Activated T-helper 1 cell treated with anti-CD3 and anti-CD28 coated beads, Interleukin-2, amount 50 U/mL, for 16 hours (primary cell): ENCODE measurements at places on chromosomes 2 and 18.

DNA sequence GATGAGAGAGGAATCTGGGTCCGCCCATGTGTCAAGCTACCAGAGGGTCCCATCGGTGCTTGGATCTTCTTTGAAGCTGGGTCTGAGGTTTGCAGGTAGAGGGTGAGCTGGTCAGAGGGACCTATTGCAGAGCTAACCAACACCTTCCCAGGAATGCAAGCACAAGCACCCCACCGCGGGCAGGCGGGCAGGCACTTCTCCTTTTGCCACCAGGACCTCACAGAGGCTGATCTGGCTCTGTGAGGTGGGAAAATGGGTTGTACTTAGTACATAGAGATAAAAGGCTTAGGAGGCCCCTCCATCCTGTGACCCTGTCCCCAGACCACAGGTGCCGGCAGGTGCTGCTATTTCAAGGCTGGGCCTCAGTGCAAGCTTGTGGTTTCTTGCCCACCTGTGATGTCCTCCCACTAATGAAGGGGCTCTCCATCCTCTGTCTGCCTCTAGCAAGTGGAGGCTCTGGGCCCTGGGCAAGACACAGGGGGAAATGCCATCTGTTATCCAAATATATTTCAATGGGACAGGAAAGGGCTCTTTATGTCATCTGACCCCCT, 31.4 kb upstream of the IL37 start:
- DNase-seq = no peak

- no peak for DNase-seq
These were observed 155.2 kb downstream of the TWIST2 start for GRCh38 chr2:239002954-239003623.

GRCh38 chr2:178891959-178892485, 84.8 kb upstream of the TTN start:
- DNase-seq = no peak

DNA sequence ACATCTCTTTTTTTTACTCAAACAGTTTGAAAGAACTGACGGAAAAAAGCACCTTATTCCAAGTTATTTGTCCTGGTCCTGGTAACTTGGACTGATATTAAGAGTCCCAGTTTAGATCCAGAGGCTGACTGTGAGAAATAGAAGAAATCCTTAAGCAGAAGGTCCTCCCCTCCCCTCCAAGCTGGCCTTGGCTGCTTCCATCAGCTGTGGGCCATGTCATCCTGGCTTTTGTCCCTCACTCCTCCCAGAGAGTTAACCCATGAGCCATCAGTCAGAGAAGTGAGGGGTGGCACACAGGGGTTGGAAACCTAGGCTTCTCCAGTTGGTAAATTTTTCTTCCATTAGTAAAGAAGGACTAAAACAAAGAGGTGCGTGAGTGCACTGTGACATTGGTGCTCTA, 9.7 kb upstream of the NAPG start:
- DNase-seq = no peak

GRCh38 chr2:27159271-27159670, 10.5 kb downstream of the TCF23 start:
- no peak for DNase-seq

DNA sequence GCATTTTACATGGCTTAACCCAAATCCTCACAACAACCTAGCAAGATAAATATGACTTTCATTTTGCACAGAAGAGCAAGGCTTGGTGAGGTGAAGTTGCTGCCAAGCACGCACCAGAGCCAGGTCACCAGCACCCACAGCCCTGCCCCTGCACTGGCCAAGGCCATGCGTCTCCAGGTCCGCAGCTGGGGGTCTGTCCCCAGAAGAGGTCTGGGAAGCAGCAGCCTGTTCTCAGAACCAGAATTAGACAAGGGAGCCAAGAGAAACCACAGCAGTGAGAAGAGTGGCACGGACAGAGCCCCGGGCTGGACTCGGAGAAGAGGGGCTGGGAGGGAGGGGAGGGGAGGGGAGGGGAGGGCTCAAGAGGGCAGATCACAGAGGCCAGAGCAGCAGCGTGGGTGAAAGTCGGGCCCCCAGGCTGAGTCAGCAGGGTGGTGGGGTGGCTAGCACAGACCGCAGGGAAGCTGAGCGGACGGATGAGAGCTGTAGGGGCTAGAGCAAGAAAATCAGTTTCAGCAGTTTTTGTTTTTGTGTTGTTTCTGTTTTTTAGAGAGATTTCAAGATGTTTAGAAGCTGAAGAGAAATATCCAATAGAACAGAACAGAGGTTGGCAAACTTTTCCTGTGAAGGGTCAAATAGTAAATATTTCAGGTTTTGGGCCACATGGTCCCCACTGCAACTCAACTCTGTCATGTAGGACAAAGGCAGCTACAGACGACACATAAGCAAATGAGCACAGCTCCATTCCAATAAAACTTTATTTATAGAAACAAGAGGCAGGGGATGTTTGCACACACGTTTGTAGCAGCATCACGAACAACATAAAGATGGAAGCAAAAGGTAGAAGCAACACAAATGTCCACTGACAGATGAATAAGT, 7.4 kb upstream of the MTERF4 start:
- DNase-seq = no peak

DNA sequence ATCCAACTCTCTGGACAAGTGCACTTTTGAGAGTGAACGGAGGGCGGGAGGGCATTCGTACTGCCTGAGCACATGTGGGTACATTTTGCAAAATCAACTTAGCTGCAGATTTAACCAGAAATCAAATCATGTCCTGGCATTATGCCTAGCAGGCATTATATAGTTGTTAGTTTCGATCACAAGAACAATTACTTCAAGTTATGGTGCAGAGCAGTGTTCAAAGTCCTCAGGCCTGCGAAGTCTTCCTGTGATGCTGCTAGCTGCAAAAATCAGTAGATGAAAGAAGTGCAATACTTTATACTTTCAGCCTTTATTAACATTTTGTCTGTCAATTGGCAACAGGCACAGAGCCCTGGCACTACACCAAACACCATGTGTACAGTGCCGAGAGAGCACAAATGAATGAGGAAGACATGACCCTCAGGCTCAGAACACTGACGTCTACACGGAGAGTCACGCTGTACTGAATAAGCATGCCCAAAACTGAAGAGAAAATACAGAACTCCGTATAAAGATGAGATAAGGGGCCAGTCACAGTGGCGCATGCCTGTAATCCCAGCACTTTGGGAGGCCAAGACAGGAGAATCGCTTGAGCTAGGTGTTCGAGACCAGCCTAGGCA, 92.1 kb upstream of the CREB1 start:
- no peak for DNase-seq

DNA sequence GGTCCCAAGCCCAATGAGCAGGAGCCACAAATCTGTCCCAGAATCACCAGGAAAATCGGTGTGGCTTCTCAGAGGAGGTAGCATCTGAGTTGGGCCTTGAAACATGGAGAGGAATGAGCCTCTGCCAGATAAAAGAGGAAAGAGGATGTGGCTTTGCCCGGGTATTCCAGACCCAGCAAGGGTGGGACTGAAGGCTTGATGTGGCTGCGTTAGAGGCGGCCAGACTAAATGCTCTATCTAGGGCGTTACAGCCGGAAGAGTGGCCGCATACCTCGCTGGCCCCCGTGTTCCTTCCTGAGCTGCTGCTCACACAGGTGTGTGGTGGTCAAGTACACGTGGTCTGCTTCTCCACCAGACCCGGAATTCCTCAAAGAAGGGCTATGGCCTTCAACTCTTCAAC, 33.9 kb upstream of the POMC start:
- DNase-seq = no peak

- DNase-seq = no peak
These were observed 103.4 kb upstream of the TFCP2L1 start for GRCh38 chr2:121388371-121388770.

GRCh38 chr2:151157000-151157735, 104.5 kb downstream of the RBM43 start:
- DNase-seq = no peak

DNA sequence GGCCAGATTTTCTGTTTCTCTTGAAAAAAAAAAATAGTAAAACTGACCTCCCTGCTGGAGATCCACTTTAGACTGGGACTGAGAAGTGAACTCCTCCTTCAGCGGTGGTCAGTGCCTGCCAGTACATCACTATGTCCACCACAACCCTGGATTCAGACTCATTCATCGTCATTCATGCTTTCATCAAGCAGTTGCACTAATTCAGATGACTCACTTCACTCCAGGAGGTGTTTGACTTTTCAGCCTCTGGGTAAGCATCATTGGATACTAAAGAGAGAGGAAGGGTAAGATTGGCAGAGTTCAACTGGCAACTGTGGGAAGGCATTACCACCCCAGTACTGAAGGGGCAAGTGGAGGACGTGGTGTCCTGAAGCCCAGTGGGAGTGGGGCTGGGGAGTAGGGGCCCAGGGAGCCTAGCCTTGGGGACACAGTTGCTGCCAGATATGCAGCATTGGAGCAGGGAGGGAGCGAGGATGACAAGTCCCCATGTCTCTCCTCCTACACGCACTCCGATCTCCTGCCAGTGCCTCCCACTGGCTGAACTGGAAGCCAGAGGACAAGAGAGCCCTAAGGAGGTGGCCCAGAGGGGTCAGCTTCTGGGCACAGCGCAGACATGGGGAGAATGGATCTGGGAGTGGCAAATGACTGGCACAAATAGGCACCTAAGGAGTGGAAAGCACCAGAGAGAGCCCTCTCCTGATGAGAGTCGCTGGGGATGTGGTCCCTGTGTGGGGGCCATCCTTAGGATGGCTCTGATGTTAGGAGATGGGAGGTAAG, 111.1 kb downstream of the TGFA start:
- DNase-seq = no peak

DNA sequence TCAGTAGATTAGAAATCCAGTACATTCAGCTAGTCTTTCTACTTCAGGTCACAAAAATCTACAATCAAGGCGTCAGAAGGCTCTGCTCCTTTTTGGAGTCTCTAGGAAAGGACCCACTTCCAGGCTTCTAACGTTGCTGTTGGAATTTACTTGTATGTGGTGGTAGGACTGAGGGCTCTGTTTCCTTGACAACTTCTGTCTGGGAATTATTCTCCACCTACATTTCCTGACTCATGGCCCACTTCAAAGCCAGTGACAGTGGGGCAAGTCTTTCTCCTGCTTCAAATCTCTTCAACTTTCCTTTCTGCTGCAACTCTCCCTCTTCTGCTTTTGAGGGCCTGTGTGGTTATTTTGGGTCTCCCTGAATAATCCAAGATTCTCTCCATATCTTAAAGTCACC, 10.4 kb upstream of the TMX3 start:
- no peak for DNase-seq

- no peak for DNase-seq
These were observed 146.5 kb downstream of the CABLES1 start for GRCh38 chr18:23281626-23282436.

DNA sequence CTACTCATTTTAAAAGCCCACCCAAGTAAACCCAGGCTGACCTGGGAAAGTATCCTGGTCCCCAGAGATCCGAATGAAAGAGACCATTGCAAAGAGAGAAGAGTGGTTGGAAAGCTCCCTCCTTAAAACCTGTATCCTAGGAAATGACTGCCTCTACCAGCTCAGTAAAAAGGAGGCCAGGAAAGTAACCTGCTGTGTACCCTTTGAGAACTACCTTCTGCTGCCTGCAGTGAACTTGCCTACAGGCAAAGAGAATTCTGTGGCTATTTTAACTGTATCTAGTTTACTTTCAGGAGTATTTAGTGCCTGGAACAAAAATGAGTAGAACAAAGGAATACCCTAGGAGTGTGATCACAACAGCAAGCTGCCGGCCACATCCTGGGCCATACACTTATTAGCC, 641.7 kb upstream of the NRXN1 start:
- DNase-seq = no peak

DNA sequence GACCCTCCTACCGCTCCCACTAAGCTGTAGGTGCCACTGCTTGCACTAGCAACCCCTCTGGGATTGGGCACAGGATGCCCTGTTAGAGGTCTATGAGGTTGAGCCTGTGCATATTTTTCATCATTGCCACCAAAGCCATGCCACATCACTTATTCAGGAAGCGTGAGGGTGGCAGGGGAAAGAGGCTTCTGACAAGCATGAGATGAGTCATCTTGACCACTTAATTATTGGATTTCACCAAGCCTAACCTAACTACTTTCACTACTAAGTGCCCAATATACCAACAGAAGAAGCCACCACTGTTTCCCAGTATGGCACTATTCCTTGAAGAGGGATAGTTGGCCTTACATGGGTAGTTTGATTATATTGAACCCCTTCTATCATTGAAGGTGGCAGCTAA, 181.3 kb upstream of the EPHA4 start:
- DNase-seq = no peak

DNA sequence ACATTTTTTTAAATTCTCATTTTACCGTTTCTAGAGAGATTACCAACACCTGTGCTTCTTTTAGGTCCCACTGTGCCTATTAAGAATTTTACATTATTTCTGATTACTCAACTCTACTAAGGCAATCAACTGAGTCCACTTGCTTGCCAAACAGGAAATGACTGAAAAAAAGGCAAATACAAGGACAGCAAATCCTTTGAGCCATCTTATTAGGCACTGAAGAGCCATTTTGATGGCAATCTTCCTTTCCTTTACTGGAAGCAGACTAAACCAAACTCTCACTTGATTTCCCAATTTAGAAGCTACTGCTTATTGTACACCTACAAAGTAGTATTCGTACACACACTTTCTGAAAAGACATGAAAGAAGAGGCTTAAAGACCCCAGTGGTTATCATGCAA, 121.4 kb upstream of the COL3A1 start:
- no peak for DNase-seq

- no peak for DNase-seq
These were observed 79.5 kb downstream of the EVA1A start for GRCh38 chr2:75480971-75481836.
